Activated CD8-positive, alpha-beta memory T cell treated with anti-CD3 and anti-CD28 coated beads for 1 hour (primary cell): ENCODE measurements at places on chromosomes 16 and 17.

DNA sequence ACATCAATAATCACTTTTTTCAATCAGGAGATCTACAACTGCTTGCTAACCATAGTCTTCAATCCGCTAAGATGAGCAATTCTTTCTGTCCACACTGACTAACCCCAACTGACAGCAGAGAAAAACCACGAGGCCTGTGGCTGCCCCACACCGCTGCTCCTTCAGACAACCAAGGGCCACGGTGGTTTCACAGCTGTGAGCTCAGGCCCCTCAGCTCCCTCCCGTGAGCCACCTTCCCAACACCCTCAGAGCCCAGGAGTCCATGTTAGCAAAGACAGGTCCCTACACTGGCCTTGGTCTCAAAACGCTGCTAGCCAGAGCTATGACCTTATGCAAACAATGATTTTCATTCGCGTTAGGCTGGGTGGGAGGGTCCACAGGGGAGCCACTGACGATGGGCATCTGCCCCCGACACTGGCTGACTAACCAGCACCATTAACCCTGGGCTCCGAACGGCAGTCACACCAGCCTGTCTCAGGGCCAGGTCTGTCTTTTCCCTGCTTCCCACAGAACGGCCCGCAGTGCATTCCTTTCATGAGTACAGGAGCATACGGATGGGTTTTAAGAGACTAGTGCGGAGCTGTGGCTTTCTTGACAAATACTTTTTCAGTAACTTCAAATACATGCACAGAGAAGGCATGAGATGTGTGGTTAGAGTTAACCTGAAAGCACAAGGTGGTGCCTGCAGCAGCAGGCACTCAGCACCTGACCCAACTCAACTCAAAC is 67.3 kb downstream of the ANKRD11 start:
- DNase-seq, result peak; percentile 47

DNA sequence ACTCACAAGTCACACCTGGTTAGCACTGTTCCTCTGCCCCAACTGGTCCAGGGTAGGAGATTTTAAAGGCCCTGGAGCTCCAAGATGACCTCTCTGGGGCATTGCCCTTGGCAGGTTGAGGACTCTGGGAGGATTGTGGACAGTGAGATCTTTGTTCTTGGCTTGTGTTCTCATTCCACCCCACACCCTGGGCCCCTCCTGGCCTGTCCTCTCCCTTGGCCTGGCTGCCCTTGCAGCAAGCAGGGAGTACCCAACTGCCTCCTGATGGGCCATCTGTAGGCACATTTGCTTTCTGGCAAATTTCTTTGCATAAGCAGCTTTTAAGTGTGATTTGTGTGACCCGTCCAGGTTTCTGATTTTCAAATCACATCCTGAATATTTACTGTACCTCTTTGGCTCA is 239.6 kb downstream of the UTP18 start:
- no peak for DNase-seq

DNA sequence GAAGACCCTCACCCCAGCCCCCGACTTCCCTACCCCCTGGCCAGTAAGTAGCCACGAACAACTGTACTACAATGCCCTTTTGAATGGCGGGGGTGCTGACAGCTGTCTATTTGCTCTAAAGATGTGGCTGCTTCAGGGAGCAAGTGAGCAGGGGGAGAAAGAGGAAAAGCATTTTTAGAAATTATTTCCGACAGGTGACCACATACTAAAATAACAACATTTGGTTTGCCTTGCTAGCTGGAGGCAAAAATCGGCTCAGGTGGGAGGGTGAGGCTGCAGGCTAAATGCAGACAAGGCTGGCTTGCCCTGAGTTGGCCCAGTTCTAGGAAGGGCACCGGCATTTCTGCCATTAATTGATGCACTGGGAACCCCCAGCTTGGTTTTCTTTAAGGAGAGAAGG is 188.5 kb downstream of the XYLT1 start:
- no peak for DNase-seq

GRCh38 chr16:22188595-22189442 is 17.3 kb upstream of the EEF2K start:
- peak; percentile 37 for DNase-seq

- no peak for DNase-seq
Measured at GRCh38 chr17:73198201-73198929, 5.5 kb downstream of the COG1 start.

DNA sequence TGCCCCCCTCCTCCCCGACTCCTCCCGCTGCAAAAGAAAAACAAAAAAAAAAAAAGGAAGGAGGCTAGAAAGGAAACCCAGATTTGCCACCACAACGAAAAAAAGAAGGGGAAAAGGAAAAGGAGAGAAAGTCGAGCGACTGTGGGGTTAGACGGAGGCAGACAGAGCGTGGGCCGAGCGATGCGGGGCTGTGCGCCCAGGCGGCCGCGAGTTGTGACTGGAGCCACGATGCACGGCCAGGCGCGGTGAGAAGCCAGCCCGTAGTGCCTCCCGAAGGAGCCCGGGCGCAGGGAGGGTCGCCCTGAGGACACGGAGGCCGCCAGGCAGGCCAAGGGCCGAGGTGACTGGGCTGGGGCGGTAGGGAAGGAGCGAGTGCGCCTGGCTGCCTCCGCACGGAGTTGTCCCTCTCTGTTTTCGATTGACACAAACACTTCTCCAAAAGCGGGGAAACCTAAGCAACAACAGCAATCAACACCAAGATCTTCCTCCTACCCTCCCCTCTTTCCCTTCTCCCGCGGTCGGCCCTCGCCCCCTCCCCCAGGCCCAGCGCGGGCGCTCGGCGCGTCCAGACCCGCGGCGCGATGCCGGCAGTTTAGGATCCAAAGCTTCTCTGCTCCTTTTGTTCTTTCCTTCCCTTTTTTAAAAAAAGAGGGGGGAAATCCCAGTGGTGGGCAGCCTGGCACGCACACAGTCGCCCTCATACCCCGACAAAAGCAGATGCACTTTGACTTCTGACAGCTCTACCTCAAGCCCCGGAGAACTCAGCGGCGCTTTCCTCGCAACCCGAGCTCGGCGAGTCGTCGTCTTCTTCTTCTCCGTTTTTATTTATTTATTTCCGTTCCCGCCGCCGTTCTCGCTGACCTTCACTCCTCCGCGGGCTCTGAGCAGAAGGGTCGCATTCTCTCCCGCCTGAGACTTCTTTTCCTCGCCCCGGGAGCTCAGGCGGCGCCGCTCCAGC is at the start of gene LHX1:
LHX1 (plus strand) TSS at position 475 of the 958 bp plus-strand sequence. CDS start 723 bp downstream, outside the sequence.
- no peak for DNase-seq

DNA sequence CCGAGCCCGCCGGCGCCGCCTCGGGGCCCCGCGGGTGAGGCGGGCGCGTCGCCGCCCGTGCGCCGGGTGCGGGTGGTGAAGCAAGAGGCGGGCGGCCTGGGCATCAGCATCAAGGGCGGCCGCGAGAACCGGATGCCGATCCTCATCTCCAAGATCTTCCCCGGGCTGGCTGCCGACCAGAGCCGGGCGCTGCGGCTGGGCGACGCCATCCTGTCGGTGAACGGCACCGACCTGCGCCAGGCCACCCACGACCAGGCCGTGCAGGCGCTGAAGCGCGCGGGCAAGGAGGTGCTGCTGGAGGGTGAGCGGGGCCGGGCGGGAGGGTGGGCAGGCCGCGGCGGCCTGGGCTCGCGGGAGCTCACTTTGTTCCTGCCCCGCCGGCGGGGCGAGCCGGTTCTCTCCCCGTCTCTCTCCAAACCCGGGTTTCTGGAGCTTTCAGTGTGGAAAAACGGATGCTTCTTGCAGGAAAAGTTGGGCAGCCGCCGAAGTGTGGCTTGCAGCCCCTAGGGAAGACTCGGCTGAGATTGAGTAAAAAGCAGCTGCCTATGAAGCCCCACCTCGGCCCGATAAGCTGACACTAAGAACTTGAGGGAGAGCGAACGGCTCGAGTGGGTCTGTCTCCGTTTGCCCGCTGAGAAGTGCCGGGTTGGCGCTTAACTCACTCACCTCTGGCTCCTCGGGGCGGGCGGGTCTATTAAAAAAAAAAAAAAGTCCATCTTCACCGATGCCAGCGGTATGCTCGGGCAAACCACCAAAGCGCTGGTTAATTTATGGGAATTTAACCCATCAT is 677 bp downstream of the SNTB2 start:
- no peak for DNase-seq

GRCh38 chr17:64158831-64159590 is 29.1 kb upstream of the ERN1 start:
- no peak for DNase-seq

DNA sequence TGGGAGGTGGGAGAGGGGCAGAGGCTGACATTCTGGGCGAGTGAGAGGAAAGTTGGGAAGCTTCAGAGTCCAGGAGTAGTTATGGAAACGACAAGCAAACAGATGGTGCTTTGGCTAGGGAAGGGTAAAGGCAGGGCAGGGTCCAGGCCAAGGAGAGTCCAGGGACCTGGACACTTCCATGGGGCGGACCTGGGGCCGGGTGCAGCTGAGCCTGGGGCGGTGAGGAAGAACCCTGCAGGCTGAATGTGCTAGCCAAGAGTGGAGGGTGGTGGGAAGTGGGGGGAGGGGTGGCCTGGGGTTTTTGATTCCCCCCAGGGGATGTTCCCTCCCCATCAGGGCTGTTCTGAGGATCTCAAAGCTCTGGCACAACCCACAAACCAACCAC is 2.6 kb downstream of the PPP1R9B start:
- DNase-seq, result no peak

GRCh38 chr17:51064061-51064735 is 56.5 kb downstream of the SPAG9 start:
- no peak for DNase-seq

GRCh38 chr16:67936124-67936879 is at the start of gene PSMB10:
TSS of gene PSMB10 (minus strand) at chr16:67936850. CDS start at chr16:67936749, 101 bp downstream.
- DNase-seq, result peak; percentile 10

- DNase-seq, result no peak
Measured at GRCh38 chr17:65742403-65743307, 181.2 kb upstream of the AXIN2 start.

DNA sequence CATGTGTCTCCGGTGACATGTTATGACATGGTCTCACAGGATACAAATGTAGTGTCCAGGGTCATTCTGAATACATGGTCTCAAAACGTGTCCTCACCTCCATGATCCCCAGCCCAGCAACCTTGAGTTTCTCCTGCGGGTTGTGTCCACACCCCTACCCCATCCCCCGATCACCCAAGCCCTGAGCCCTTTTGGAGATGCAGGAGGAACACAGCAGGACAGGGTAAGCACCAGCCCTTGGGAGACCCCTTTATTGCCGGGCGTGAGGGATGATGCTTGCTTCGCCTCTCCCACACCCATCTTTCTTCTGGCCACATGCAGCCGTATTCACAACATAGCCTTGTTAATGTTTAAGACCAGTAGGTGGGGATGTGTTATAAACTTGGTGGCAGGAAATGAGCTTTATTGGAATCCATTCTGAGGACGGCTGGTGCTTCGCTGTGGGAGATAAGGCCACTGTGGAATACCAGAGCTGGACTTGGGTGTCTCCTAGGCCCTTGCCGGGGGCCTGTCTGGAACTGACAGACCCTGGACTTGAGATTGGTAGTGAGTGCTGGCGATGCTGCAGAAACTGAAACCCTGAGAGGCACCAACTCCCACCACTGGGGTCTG is 5.5 kb downstream of the TMEM132E start:
- no peak for DNase-seq

GRCh38 chr17:28042721-28043291 is 329 bp downstream of the NLK start:
- no peak for DNase-seq
